ENCODE measurements at places on chromosomes 13 and 19.

DNA sequence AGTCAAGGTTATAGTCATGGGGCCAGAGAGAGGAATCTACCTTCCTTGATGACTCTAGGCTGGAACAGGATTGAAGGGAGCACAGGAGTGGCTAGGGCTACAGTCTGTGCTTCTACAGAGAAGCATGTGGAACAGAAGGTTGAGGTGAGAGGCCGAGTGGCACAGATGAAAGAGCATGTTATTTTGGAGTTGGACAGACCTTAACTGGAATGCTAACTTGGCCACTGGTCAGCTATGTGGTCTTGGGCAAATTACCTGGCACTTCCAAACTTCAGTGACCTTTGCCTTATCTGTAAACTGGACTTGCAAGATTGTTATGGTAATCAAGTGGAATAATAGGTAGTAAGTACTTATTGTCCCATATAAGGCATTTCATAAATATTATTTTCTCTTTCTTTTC, 252.7 kb downstream of the KCNRG start:
- DNase-seq, result no peak

- no peak for DNase-seq
These were observed 170.0 kb downstream of the COL4A1 start for GRCh38 chr13:110136660-110137585.

GRCh38 chr19:35094656-35095055, 21.0 kb upstream of the FXYD3 start:
- no peak for DNase-seq

DNA sequence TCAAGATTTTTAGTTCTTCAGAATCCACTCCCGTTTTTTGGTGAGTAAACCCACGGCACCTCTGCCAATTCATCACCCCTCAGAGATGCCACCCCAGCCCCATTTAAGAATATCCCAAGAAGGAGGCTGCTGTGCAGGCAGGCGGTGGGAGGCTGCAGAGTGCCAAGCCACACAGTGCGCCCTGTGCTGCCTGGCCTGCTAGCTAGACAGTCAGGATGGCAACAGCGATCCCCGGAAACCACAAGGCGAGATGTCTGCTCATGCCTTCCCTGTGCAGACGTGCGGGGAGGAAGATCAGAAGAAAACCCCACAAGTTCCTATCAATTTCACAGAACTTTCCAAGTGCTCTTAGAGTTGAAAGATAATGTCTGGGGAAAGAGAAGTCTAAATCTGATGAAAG, 64.8 kb upstream of the GPR183 start:
- no peak for DNase-seq

GRCh38 chr13:105069106-105069505, 1466.4 kb downstream of the EFNB2 start:
- DNase-seq, result no peak

DNA sequence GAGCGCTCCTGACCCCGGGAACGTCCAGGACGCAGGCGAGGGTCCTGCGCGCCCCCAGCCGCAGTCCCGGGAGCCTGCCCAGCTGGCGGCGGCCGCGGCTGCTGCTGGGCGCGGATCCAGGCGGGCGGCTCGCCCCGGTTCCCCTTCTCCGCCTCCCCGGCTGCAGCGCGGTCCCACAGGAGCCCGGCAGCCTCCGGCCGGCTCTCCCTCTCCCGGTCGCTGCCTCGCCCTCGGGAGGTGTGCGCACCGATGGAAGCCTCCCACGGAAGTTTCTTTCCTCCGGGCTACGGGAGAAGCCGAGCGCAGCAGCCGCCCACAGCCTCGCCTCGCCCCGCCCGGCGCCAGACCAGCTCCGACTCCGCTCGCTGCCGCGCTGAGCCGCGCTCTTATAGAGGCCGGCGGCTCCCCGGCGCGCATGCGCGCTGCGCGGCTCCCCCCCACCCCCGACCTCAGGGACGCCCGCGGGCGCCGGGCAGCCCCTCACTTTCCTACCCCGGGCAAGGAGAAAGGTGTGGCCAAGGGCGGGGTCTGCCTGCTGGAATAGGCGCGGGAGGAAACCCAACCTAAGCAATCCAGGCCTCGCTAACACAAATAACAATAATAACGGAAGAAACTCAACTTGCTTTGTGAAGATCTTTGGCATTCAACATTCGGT, at the start of gene SHISA2:
Gene SHISA2 (minus strand): TSS at position 360 of the 655 bp plus-strand sequence. CDS start 1,041 bp downstream, outside the sequence.
- DNase-seq, result no peak

DNA sequence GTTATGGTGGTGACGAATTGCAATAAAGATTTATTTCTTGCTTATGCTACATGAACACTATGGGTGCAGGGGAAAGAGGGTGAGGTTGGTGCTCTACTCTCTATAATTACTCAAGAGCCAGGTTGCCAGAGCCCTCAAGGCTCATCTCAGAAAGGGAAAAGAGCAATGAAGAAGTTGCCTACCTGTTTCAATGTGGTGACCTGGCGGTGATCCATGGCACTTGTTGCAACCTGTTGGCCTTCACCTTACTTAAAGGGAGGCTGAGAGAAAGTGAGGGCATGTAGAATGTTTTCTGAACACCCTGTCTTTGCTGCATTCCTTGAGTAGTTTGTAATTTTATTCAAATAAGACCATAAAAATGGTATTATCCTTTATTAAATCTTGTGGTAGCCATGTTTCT, 394.4 kb downstream of the GPC6 start:
- no peak for DNase-seq

DNA sequence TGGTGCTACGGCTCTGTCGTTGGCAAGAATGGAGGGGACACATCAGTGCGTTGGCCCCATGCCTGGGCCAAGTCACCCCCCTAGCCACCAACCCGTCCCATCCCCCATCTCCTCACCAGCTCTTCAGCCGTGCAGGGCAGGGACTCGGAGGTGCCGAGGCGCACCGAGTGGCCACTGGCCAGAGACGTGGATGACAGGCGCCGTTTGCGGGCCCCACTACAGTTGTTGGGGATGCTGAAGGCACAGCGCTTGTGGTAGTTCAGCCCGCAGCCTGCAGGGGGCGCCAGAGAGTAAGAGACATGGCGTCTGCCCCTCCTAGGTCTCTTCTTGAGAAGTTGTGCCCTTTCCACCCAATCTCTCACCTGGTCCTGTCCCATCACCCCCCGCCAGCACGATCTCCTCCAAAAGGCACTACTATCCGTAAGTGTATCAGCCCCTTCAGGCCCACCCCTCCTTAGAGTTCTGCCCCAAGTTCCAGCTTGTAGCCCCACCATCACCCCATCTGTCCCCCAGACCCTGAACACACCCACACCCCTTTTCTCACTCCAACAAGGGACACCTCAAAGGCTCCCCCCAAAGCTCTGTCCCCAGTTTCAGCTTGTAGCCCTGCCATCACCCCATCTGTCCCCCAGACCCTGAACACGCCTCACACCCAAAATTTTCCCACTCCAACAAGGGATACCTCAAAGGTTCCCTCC, 12.4 kb downstream of the PRKD2 start:
- DNase-seq, result no peak

Measured in CMK (cell line).